Activated T-helper 1 cell treated with anti-CD3 and anti-CD28 coated beads, Interleukin-12 subunit alpha, Interleukin-12 subunit beta, Interleukin-2, Interleukin-4 antibody, amounts not matched to agents 30 ng/mL and 10 ng/mL and 1 ng/mL, durations not matched to agents 14 hours and 24 hours and 36 hours (primary cell): ENCODE measurements at places on chromosomes 5 and 9. TPM values are rescaled to one million over a fixed set of nuclear protein-coding genes. Genes with fewer than 3 reads are reported as not detected.

DNA sequence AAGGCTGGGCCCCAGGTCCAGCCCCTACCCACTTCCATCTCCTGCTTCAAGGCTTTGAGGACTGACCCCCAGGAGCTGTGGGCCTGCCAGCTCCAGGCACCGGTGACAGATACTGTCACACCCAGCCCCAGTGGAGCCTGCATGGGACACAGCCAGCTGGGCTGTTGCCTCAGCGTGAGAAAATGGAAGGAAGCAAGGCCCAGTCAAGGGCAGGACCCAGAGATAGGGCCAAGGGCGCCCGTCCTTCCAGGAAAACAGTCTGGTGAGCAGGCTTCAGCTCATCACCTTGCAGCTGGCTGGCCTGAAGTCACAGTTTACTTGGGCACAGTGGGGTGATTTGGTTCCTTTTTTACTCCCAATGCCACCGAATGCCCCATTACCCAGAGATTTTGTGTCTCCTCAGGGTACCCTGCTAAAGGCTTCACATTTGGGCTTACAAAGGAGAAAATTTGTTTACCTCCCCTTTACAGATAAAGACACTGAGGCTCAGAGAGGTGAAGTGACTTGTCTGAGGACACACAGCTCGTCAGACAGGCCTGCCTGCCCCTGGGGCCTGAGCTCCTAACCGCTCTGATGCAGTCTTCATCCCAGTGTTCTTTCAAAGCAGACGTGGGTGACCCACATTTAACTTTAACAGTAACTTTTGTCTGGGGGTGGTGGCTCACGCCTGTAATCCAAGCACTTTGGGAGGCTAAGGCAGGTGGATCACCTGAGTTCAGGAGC, 21.5 kb upstream of the WDR38 start:
- H3K27me3 ChIP-seq, result peaks cover 3% of the 10 kb centered on the region
- no peak for DNase-seq
- no peak overlapping the region for H3K4me3 ChIP-seq

DNA sequence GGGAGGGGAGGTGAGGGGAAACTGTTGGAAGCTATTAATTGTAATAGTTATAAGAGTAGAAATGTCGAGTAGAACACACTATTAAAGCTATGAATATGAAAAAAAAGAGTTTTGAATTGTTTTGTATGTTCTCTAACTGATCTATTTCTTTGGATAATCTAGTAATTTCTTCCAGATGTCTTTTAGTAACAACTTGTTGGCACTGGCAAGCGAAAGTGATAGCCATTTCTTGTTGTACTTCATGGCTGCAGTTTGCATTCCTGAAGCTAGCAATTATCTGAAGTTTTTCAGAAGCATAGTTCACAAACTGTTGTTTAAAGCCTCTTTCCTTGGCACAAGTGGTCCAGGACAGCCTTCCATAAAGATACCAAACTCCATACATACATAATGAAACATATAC, 49.4 kb upstream of the SPATA31C2 start:
- peaks cover 32% of the 10 kb centered on the region for H3K27me3 ChIP-seq
- no peak overlapping the region for H3K4me3 ChIP-seq
- no peaks in the 10 kb centered on the region for H3K36me3 ChIP-seq
- H3K4me1 ChIP-seq, result no peaks in the 10 kb centered on the region
- no peak for DNase-seq

GRCh38 chr5:58450811-58451629, 8.9 kb downstream of the PLK2 start:
- H3K27ac ChIP-seq, result no peak overlapping the region
- peaks cover 9% of the 10 kb centered on the region for H3K36me3 ChIP-seq
- H3K27me3 ChIP-seq, result peaks cover 21% of the 10 kb centered on the region
- no peaks in the 10 kb centered on the region for H3K4me1 ChIP-seq
- no peak for DNase-seq

- no peak for DNase-seq
- no peaks in the 10 kb centered on the region for H3K36me3 ChIP-seq
- no peak overlapping the region for H3K27ac ChIP-seq
- no peak overlapping the region for H3K4me3 ChIP-seq
- H3K4me1 ChIP-seq, result no peaks in the 10 kb centered on the region
Measured at GRCh38 chr5:67941614-67942401, 273.7 kb upstream of the PIK3R1 start.

- peaks cover 2% of the 10 kb centered on the region for H3K27me3 ChIP-seq
- H3K27ac ChIP-seq, result no peak overlapping the region
- no peaks in the 10 kb centered on the region for H3K4me1 ChIP-seq
Measured at GRCh38 chr5:33291216-33292000, 149.4 kb upstream of the TARS1 start.

The SLC6A3 gene
- total RNA-seq, result not detected in 2 replicates

The MARCOL gene
- total RNA-seq, result not detected in 2 replicates

The AMBP gene
- total RNA-seq, result not detected in 2 replicates
